ENCODE measurements at places on chromosomes 12 and 14.

DNA sequence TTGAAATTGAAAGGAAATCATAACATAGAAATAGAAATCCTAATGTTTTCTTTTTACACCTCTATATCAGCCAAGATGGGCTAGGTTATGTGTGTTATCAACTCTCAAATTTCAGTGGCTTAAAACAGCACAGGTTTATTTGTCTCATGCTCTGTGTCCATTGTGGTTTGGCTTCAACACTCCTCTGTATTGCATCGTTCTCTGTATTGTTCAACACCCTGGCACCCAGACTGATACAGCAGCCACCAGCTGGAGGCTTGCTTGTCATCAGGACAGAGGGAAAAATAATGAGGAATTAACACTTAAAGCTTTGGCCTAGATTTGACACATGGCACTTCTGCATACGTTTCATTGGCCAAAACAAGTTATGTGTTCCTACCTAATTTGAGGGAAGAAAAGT, 234.2 kb upstream of the ARHGAP5 start:
- DNase-seq: no peak

DNA sequence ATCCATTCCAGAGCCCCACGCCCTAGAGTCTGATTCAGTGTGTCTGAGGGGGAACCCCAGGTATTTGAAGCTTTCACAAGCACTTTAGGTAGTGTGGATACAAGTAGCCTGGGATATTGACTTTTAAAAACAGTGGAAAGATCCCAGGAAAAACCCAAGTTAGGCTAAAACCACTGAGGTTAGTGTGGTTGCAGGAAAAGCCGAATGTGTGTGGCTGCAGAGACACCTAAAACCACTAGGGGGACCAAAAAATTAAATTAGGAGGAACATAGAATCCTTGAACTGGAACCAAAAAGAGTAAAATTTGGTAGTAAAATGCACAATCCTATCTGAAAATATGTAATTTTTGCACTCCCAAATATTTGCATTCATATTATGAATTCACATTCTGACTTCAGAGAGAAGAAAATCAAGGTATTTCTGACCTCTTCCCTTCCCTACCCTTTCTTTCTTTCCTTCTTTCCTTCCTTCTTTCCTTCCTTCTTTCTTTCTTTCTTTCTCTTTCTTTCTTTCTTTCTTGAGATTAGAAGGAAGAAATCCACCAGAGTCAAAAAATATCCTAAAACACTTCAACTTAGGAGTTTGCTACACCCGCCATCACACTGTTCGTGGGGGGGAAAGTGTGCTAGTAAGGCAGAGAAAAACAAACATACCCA, 37.8 kb downstream of the SLCO1A2 start:
- DNase-seq: peak; percentile 18

GRCh38 chr14:26992403-26993115, 394.7 kb upstream of the NOVA1 start:
- no peak for DNase-seq

DNA sequence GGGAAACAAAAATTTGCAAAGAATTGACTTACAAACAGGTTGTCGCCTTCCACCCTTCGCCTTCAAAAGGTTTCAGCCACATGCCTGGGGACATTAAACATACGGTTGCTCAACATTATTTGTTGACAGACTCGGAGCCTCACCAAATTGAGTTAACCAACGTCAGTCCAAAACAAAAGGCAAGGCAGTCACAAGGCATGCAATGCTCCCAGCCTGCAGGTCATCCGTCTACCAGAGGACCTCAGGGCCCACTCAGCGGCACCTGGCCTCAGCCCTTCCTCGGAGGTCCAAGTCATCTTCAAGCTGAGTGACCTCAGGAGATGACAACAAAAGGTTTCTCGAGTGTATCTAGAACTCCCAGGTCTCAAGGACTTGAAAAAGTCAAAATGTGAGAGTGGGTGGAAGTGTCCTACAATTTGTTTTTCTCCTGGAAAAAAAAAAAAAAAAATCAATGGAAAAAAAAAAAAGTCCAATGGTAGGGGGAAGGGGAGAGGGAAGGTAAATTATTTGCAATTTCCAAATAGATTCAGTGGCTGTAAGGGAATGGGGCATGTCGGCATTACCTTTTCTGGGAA, 64.3 kb downstream of the KDM2B start:
- DNase-seq: no peak

- peak; percentile 47 for DNase-seq
Observed at GRCh38 chr12:83161456-83161855, 474.8 kb downstream of the TMTC2 start.

DNA sequence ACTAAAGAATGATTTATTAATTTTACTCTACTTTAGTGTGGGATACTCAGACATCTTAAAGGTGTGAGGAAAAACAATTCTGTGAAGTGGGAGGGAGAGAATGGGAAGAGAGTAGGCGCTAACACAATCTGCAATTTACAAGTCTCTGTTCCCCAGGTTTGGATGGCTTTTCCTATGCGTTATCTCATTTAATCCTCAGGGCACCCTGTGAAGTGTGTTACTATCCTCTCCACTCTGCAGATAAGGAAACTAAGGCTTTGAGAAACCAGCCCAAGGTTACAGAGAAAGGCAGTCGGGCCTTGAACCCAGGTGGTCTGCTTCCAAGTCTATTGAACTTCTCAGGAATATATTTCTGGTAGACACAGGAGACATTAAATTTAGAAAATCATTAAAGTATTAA, 36.2 kb upstream of the TUBA1C start:
- no peak for DNase-seq

- DNase-seq: peak; percentile 32
Observed at GRCh38 chr12:20601668-20602280, 93.4 kb upstream of the SLCO1C1 start.

GRCh38 chr14:24913021-24913420, 136.9 kb downstream of the STXBP6 start:
- no peak for DNase-seq

DNA sequence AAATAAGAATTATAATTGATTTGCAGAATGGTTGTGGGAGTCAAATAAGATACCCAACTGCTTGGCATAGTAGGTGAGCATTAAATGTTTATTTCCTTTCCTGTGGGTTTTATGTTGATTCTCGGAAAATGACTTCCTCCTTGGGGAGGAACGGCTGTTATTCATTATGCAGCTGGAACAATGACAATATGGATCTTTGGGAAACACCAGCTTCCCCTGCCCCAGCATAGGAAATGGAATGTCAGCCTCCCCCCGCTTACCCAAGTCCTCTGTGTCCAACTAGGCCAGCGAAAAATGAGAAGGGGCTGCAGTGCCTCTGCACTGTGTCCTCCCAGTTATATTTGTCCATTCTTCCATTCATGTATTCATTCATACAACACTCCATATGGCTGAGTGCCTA, 11.7 kb upstream of the CCDC177 start:
- no peak for DNase-seq

DNA sequence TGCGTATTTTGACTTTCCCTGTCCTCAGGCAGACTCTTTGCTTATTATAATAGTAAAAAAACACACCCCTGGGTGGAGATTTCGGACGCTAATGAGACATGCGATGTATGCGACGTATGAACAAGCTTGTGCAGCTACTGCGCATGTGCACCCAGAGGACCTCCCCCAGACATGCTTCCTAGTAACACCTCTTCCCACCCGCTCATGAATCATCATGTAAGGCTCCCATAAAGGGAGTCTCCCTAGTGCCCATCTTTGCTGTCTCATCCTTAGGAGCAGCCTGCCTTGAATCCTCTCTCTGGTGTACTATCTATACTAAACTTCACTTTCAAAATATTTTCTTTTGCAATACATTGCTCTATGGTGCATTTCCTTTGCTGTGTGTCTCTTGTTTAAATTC, 210.1 kb downstream of the TMEM132D start:
- no peak for DNase-seq

DNA sequence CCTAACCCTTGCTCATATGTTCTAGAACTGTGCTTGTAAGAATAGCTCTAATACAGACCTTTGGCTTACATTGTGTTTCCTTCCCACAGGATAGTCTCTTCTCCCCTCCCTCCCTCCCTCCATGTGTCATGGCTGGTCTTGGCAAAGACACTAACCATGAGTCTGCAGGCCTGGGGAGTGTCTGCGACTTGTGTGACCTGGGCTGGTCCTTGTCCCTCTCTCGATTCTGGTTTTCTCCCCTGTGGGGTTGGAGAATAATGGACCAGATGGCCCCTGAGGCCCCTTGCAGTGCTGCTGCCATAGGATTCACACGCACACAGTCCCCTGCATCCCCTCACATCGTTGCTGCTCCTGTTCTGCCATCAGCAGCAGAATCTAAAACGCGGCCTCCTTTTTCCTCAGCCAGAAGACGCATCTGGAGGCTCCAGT, 30.3 kb downstream of the DEGS2 start:
- no peak for DNase-seq

- no peak for DNase-seq
Observed at GRCh38 chr14:56902385-56902784, 92.1 kb upstream of the OTX2 start.

- peak; percentile 93 for DNase-seq
Observed at GRCh38 chr14:93044121-93044520, 71.6 kb downstream of the ITPK1 start.

DNA sequence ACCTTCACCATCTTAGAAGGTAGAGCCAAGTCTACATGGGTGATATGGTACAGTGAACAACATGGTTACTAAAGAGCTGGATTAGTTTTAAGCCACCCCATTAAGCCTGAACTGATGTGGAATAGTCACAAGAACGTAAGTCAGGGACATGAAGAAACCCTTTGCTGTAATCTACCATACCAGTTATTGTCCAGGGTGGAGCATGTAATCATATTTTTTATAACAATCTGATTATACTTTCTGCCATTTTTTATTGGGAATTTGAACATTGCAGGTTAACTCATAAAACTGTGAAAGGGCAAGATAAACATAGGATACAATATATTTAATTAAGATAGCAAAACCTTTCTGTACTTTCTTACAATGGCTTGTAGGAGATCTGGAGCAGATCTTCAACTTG, 103.6 kb downstream of the FIGNL2 start:
- no peak for DNase-seq

DNA sequence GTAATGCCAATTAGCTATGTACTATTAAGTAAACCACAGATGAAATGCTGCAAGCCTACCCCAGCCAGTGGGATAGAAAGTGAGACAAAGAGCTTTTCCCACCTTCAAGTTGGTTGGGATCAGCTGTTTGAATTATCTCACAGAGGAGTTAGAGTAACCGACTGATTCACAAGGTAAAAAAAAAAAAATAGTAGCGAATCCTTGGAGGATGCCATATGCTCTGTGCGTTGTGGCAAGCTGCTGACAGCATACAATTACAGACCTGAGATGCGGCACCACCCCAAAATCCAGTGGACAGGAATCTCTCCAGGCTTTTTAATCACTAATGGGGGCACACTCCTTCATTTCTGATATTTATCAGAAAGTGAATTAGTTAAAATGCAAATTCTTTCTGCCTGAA, 157.0 kb upstream of the RMST start:
- DNase-seq: no peak

DNA sequence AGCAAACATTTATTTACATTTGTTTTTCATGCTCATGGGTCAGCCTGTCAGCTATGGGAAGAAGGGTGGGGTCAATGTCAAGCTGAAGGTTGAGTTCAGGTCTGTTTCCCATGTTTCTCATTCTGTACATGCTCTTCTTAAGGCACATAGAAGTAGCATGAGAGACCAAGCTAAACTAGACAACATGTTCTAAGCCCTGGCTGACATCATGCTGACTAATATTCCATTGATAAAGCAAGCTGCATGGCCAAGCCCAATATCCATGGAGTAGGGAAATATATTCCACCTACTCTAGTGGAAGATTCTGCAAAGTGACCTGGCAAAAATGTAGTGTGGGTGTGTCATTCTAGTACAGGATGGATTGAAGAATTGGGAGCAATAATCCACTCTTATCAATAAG, 44.1 kb downstream of the PLXNC1 start:
- DNase-seq: peak; percentile 29

DNA sequence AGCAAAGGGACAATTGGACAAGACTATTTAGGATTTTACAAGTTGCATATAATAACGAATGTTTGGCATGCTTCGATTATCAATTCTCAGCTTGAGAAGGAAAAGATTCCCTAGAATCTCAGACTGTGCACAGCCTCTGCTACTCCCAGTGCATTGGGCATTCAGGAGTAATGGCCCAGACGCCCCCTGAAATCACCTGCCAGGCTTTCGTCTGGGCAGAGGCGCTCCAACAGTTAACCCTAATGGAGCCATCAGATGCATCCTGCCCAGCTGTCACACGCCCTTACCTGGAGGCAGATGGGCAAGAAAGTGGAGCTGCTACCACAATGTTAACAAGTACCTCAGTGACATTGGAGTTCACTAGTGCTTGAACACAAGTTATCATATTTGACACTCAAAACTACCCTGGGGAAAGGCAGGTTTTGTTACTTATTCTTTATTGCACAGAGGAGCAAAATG, 927 bp upstream of the LRP6 start:
- no peak for DNase-seq

- DNase-seq: no peak
Observed at GRCh38 chr14:22813145-22813544, 2.1 kb downstream of the SLC7A7 start.

- DNase-seq: peak; percentile 67
Observed at GRCh38 chr12:57227315-57228115, 2.0 kb upstream of the SHMT2 start.

DNA sequence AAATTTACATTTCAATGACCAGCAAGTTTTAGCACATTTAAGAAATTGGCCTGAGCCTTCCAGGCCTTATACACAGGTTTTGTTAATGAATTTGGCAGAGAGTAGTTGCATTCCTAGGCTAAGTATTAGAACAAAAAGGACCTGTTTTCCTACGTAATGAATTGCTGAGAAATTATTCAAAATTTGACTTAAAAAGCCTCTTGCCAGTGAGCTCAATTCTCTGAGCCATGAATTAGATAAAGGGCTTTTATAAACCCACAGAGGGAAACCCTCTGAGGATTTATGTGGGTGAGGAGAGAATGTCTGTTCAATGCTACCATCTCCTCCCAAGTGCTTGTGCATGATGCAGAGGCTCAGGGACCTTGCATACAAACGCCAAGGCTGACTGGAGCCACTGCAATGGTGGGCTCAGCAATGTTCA, 94.5 kb upstream of the PELI2 start:
- DNase-seq: no peak

DNA sequence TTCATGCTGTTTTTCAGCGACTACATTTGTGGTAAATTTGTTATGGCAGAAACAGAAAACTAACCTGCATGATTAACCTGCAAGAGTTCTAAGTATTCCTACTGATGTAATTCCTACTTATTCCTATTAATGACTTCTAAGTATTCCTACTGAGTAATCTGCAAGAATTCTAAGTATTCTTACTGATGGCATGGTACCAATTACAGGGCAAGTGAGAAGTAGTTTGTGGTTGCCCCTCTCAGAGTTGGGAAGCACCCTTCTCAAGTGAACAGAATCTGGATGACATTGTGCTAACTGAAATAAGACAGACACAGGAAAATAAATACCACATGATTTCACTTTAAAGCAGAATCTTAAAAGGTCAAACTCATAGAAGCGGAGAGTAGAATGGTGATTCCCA, 100.9 kb upstream of the CPNE8 start:
- no peak for DNase-seq

DNA sequence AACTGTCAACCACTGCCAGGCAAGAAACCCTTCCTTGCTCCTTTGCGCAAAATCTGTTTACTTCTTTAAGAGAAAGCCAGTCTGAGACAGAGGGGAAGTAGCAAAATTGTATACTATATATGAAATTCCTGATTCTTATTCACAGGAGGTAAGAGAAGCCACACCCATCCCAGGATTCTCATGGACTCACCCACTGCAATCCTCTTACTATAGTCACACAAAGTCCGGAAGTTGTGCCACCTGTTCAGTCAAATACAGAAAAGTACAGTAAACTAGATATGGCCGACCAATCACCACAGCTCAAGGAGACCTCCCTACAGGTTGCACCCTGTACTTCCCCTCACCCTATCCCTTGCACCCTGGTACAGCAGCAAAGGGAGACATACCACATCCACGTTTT, 2.9 kb downstream of the PRMT5 start:
- DNase-seq: peak; percentile 94

- DNase-seq: no peak
Observed at GRCh38 chr12:117881517-117881916, 87.3 kb downstream of the KSR2 start.
